NCI-H1092 treated with DMSO at 0.1 percent for 48 hours (cell line): ENCODE measurements at places on chromosomes 4 and X.

GRCh38 chrX:26254436-26254835, 38.5 kb downstream of the MAGEB5 start:
- DNase-seq = no peak

GRCh38 chr4:78654807-78655206, 103.2 kb downstream of the ANXA3 start:
- DNase-seq = no peak

- no peak for DNase-seq
Observed at GRCh38 chrX:526295-527224, 104.0 kb upstream of the SHOX start.

- no peak for DNase-seq
Observed at GRCh38 chrX:9668537-9668936, 97.1 kb downstream of the GPR143 start.

DNA sequence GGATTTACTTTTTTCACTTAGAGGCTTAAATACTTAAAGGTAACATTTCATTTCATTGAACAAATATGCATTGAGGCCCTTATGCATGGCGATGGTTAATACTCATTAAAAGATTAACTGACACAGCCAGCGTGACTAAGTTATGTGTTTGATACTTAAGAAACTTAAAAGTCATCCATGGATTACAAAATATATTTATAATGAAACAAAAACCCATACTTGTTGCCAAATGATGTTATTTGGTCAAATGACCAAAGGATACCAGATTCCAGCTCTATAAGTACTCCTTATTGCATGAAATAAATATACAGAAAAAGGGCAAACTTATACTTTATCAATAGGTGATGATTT, 26.7 kb downstream of the ZNF330 start:
- DNase-seq = no peak

- no peak for DNase-seq
Observed at GRCh38 chr4:170374770-170375169, 285.0 kb upstream of the AADAT start.

DNA sequence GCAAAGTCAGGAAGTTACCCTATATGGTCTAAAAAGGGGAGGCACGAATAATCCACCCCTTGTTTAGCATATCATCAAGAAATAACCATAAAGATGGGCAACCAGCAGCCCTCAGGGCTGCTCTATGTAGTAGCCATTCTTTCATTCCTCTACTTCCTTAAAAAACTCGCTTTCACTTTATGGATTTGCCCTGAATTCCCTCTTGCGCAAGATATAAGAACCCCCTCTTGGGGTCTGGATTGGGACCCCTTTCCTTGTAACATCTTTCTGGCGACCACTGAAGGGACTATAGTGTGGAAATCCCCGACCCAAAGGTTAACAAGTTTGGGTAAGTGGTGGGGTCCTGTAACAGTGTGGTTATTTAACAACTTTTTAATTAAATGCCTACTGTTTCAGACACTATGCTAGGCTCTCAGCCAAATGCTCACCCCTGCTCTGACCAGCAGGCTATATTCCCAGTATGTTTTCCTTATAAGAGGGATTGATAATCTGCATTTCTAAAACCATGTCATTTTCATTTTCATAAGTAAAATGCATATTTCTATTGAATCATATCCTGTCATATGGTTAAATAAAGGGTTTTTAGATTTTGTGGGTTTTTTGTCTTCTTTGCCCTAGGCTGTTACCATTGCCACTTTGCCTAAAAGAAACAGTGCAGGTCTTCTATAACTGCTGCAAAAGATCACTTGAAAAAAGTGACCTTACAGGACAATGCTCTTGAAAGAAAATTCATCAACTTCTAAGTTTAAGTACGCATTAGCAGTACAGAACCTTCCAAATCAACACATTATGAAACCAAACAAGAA, 41.5 kb downstream of the ANAPC10 start:
- DNase-seq = no peak

DNA sequence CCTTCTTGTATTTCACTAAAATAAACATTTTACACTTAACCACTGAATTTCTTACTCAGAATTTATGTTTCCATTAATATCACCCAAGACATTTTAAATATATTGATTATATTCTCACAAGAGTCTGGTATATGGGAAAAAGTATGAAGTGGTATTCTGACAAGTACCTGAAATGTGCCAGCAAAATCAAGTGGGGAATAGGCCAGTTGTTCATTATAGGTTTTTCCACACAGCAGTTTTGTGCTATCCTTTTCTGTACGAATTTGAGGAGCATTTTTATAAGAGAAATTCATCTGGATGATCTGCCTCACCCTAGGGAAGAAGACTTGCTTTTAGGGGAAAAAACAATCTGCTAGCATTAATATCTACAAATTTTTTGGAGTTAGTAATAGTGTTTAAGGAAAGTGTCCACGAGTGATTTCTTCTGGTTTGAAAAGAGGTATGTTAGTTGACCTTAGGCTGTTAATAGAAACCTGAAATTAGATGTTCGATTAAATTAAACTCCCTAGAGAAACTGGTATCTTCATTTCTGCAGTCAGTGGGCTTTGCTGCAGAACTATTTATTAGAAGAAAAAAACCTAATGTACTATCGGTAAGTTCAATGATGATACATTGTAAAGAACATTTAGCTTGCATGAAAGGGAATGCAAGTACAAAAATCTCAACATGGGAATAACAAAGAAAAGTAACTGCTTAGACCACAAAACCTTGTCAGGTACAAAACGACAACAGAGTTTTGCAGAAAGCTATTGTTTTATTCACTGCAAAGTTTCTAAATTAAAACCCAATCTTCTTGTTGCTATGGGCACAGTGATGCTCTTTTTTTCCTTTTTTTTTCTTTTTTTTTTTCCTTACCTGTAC, 1.8 kb downstream of the KLF3 start:
- no peak for DNase-seq

DNA sequence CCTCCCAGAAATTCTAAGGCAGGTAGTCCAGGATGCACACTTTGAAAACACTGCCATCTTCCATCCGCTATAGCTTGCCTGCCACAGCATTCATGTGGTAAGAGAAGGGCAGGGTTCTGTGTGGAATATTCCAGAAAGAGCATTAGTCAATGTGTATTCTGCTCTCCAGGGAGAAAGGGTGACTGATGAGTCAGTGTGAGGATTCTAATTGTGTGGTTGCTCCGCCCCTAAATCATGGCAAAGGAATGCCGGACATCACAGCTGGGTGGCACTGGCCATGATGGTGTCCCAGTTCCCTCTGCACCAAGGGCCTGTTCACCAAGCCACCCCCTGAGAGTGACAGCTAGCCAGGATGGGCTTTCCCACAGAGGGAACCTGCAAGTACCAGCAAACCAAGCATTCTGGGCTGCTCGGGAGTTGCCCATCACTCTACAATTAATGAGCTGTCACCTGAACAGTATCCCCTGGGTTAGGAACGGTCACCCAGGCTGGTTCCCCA, 9.5 kb downstream of the IDS start:
- no peak for DNase-seq

GRCh38 chr4:52142816-52143215, 91.7 kb downstream of the SPATA18 start:
- DNase-seq = no peak

GRCh38 chr4:14110407-14110806, 482.9 kb upstream of the BOD1L1 start:
- no peak for DNase-seq

DNA sequence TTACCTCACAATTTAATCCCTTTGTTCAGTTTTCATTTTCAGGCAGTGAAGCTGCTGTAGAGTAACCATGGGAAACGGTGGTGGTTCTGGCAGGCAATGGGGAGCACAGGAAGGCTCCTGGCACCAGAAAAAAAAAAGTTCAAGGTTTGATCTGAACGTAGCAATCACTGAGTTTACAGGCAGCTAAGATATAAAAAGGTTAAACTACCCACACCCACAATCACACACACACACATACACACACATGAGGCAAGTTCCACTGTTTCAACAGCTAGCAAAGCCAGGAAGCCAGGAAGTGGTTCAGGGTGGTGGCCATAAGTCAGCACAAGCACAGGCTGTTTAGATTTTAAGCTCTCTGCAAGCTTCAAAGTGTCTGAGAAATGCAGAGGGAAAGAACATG, at the start of gene SULT1B1:
Gene SULT1B1 (minus strand): TSS at position 166 of the 400 bp plus-strand sequence. CDS start 5,403 bp downstream, outside the sequence.
- DNase-seq = no peak

GRCh38 chr4:108168160-108168670, 517 bp downstream of the LEF1 start:
- peak; percentile 7 for DNase-seq

DNA sequence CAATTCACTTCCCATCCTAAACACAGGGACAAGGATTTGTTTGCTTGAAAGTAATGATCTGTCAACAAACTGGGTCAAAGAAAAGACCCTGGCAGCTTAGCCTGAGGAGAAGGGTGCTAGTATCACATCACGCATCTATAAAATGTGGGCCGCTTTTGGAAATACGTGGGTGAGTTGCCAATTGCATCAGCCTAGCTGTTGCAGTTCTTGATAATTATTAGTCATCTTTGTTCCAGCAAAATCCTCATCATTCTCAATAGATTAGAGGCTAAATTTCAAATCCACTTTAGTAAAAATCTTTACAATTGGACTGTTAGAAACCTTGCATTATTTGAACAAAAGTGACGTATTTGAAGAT, 33.6 kb upstream of the TAPT1 start:
- DNase-seq = no peak

GRCh38 chr4:83860200-83860599, 324.3 kb downstream of the GPAT3 start:
- DNase-seq = no peak

GRCh38 chr4:22048323-22048722, 99.8 kb upstream of the KCNIP4 start:
- DNase-seq = no peak

DNA sequence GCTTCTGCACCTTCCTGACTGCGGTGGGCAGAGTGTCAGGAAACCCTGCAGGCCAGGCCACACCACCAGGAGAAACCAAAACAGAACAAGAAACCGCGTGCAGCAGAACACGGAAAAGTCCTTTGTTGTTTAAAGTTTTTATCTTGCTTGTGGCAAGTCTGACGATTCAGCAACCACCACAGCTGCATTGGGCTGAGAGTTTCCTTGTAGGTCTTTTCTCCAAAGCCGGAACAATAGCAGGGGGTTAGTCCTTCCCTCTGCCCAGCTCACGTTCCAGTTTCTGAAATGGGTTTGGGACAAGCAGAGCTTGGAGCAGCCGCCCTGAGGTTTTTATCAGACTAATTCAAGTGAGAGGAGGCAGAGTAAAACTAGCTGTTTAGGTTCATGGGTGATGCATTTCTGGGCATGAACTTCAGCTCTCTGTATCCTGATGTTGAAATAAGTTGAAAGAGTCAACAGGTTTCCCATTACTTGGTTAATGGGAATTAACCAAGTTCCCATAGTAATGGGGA, 216.9 kb downstream of the PTTG2 start:
- DNase-seq = no peak

DNA sequence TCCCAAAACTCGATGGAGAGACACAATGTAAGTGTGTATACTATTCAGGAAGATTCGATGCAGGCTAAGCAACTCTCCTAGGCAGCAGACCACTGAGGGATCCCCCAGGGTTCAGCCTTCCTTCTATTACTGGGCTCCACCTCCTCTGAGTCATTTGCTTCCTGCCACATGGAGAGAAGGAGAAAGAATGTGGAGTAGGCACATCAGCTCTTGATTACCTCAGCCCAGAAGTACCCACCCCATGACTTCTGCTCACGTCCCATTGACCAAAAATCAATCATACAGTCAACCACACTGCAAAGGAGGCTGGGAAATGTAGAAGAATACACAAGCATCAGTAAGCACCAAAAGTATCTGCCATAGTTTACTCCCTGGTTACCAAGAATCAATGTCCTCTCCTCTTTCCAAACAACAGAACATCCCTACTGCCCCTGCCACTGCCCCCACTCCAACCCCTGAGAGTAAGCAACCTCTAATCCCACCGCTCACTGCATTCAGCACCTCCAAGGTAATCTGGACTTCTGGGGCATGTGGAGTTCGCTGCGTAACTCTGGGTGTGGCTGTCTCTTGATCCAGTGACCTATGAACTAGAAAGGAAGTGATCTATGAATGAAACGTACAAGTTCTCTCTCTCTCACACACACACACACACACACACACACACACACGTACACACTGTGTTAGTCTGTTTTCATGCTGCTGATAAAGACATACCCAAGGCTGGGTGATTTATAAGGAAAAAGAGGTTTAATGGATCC, 91.2 kb upstream of the C1QTNF7 start:
- DNase-seq = no peak

DNA sequence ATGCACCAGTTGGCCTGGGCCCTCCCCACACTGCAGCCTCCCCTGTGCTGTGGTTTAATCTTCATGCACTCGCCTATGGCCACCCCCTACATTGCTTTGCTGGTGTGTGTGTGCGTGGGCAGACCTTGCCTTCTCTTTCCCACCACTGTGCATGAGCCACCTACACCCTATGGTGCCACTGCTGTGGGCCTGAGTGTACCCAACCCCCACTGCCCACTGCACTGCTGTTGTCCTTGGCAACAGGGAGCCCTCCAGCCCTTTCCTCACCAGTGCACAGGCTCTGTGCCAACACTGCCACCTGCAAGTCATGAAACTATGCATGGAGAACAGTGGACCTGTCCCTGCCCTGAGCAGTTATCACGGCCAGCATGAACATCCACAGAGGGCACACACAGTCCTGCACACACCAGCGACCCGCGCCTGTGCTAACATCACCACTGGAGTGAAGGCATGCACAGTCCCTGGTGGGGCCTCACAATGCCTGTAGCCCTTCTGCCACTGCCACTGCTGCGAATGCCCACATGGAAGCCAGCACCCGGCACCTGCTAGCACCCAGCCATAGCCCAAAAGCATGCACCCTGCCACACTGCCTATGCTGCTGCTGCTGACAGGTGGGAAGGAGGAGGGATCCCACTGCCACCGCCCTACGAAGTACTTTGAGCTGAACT, 237.8 kb upstream of the ARSJ start:
- DNase-seq = peak; percentile 24

GRCh38 chrX:150587585-150588503, 19.4 kb downstream of the MTM1 start:
- DNase-seq = peak; percentile 6

DNA sequence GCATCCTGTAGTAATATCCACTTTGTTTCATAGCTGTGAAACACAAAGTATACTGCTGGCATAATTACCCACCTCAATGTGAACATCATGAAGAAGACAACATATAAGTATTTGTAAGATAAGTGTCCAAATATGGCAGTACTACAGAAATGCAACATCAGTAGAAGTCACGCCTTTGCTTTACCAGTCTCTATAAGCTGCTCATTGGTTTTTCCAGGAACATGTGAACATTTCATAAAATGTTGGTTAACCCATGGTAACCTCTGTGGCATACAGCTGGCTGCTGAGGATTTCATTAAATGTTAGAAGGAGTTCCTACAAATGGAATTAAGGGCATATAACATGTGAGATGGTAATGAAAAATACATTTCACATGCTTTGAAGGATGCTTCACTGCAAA, 77.6 kb downstream of the PPP3CA start:
- DNase-seq = no peak

GRCh38 chr4:1369479-1370079, 22.6 kb downstream of the UVSSA start:
- DNase-seq = no peak

- DNase-seq = no peak
Observed at GRCh38 chrX:80747832-80748231, 61.8 kb downstream of the BRWD3 start.

DNA sequence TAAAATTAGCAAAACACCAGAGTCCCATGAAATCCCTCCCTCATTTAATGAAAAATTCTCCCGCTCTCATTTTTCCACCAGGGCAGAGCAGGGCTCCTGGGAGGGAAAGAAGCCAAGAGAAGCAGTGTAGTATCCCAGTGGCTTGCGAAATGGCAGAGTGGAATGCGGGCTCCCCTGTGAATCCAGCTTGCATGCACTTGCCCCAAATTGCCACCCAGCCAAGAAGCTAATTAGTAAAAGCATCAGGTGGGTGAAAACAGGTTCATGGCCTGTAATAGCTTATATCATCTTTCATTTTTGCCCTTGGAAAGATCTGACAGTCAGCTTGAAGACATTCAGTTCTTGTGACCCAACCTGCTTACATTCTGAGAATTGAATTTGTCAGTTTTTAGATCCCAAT, 10.1 kb downstream of the AMOT start:
- DNase-seq = no peak
